Stimulated activated CD8-positive, alpha-beta memory T cell treated with anti-CD3 and anti-CD28 coated beads, Interleukin-7, amount 100 ng/mL, for 4 hours (primary cell): ENCODE measurements at places on chromosomes 3 and 15.

DNA sequence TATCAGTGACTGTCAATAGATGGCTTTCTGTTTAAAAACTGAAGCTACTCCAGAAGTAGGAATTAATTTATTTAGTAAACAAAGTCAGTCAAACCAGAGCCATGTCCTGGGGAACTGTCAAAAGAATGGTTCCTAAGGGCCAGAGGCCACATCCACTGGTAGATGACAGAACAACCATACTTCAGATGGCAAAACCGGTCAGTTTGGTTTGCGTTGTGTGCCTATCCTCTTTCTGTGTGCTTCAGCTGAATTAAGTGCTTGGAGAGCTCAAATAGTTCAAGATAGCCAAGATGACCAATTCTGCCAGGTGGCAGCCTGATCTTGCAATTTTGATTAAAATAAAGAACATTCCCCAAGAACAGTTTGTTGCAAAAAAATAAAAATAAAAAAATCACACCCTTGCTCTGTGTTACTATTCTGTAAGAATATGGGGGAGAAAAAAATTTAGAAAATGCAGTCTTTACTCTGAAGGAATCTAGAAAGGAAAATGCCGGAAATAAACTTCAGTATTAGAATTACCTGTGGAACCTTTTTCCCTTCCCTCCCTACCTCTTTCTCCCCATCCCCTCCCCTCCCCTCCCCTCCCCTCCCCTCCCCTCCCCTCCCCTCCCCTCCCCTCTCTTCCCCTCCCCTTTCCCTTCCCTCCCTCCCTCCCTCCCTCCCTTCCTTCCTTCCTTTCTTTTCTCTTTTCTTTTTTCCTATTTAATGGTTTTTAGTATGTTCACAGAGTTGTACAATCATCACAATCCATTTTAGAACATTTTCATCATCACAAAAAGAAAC, 2.5 kb downstream of the MAP3K13 start:
- no peak for DNase-seq

DNA sequence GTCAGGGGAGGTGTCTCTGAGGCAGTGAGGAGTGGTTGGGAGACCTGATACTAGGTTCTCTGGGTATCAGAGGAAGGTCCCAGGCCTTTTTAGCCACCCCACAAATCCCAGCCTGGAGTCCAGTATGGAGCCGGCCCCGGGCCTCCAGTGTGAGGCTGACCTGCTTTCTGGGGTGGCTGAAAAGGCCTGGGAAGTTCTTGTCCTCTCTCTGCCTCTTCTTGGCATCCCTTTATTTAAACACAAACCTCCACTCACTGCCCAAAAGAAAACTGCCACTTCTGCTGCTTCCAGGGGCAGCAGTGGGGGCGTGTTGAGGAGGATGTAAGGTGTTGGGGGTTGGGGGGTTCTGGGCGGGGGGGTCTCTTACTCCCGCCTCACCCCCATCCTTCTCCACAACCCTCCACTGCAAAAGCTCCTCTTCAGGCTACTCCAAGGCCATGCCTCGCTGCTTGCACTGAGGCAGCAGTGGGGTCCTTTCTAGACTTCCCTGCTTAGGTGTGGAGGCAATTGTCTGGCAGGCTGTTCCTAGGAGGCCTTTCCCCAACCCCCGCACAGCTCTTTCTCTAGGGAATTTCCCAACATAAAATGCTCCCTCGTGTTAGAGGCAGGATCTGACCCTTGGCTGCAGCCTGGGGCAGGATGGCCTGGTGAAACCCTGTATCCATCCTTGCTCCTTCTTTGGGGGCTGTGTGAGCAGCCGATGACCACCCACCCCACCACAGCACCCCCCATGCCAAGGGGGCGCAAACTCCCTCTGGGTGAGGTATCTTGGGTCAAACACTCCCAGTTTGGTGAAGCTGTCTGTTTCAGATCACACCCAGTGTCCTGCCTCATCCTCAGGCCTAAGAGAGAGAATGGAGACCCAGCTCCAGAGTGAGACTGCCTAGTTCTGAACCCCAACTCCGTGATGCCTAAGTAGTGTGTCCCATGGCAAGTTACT, 12.1 kb upstream of the RAD18 start:
- DNase-seq, result no peak

DNA sequence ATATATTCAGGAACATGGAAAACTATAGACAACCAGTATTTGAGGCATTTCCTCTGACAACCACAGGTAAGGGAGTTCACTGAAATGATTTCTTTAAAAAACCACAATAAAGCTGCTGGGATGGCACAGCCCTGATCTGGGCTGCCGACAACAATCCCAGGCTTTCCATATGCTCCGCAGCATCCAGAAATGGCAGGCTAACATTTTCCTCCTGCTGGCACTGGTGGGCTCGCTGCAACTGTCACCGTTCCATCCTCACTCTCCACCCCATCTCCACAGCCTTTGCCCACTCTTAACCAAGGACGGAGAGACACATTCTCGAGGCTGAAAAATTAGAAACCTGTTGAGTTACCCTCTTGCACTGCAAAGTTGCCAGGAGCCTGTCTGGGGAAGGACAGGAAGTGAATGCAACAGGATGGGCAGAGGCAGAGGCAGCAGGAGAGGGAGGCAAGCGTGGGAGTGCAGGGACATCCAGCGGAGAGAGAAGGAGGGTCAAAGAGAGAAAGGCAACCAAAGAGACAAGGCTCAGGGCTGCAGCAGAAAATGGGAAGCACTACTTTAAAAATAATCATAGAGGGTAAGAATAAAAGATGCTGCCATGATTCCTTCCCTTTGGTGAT, 79.0 kb upstream of the ARRDC4 start:
- no peak for DNase-seq

- DNase-seq, result no peak
Observed at GRCh38 chr3:39809995-39810595, 686 bp downstream of the MYRIP start.

DNA sequence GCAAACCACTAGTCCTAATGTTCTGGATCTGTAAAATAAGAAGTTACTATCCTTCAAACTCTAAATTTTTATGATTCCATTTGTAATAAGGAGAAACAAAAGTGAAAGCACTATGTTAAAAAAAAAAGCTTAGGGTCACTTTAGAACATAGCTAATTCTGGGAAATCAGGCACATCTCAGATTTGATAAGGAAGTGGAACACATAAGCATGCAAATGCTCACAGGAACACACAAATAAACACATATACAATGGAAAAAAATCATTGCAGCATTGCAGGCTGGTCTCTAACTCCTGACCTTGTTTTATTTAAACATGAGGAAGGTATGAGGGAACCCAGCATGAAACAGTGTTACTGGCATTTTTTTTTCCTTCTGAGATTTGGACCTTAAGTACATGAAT, 63.2 kb upstream of the TNFSF10 start:
- no peak for DNase-seq

GRCh38 chr15:77481670-77482069, 61.0 kb downstream of the HMG20A start:
- no peak for DNase-seq

- DNase-seq, result no peak
Observed at GRCh38 chr3:127002195-127003174, 19.6 kb downstream of the PLXNA1 start.

GRCh38 chr15:33754242-33754641, 214.1 kb upstream of the CHRM5 start:
- DNase-seq, result no peak

DNA sequence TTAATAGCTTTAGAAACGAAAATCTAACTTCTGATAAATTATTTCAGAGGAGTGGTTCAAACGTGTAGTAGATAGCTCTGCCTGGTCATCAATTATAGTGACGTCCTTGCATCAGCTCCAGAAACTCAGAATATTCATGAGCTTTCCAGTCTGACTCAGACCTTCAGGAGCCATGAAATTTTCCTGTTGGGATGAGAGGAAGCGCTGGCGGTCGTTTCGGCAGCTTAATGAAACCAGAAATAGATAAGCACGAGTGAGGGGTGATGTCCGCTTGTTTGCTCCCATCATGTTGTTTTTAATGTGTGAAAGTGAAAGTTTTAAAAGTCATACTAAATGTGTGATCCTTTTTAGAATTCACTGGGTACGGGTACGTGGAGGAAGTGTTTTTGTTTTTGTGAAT, 141.1 kb downstream of the PGPEP1L start:
- DNase-seq, result no peak

- DNase-seq, result no peak
Observed at GRCh38 chr15:31970007-31970406, 60.3 kb upstream of the CHRNA7 start.

GRCh38 chr3:4571690-4572334, 78.7 kb downstream of the ITPR1 start:
- no peak for DNase-seq
